ENCODE measurements at places on chromosomes 5 and 9.
A peak's percentile ranks its signal among the peaks of the same experiment; 100 is the strongest.

GRCh38 chr5:8057769-8058168 is 188.8 kb downstream of the MTRR start:
- no peak for DNase-seq

DNA sequence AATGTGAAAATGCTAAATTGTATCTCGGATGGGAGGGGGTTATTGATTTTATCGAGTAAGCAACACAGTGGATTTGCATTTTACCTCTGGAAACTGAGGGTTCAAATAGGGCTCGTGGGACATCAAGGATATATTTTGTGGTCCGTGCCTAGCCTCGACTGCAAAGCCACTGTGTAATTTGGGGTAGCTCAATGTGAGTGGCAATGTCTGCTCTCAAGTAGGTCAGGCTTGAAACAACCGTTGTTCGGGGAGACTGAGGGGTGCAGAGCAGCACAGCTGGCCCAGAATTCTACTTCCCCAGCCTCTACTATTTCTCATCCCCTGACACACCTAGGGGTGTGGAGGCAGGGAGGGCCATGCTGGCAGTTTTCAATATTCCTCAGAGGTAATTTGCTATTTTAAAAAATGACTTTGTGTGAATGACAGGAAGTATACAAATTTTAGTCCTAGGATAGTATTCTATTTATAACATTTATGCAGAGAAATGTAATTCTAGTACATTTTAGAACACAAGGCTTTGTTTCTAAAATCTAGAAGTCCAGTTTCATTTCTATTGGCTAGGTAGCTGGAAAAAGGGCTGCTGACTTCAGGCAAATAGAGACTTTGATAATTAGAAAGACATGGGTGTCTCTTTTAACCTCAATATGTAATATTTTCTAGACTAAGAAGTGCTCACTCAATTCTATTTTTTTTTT is 1.4 kb upstream of the DAB2 start:
- no peak for DNase-seq

GRCh38 chr9:71768388-71769174 is at the start of gene CEMIP2:
Gene CEMIP2 (minus strand): TSS chr9:71768513. CDS start chr9:71750373, 18,140 bp downstream.
- DNase-seq: peak; percentile 85

GRCh38 chr9:109767404-109767803 is 12.6 kb upstream of the PALM2AKAP2 start:
- no peak for DNase-seq

- no peak for DNase-seq
Observed at GRCh38 chr5:124576848-124577409, 169.5 kb downstream of the ZNF608 start.

- no peak for DNase-seq
Observed at GRCh38 chr9:134922066-134922931, 4.6 kb upstream of the FCN1 start.

GRCh38 chr9:78707481-78707991 is 410.6 kb downstream of the PSAT1 start:
- DNase-seq: no peak

GRCh38 chr5:113034182-113034773 is 57.7 kb downstream of the DCP2 start:
- DNase-seq: no peak

GRCh38 chr9:134891053-134891452 is 10.4 kb downstream of the FCN2 start:
- no peak for DNase-seq

DNA sequence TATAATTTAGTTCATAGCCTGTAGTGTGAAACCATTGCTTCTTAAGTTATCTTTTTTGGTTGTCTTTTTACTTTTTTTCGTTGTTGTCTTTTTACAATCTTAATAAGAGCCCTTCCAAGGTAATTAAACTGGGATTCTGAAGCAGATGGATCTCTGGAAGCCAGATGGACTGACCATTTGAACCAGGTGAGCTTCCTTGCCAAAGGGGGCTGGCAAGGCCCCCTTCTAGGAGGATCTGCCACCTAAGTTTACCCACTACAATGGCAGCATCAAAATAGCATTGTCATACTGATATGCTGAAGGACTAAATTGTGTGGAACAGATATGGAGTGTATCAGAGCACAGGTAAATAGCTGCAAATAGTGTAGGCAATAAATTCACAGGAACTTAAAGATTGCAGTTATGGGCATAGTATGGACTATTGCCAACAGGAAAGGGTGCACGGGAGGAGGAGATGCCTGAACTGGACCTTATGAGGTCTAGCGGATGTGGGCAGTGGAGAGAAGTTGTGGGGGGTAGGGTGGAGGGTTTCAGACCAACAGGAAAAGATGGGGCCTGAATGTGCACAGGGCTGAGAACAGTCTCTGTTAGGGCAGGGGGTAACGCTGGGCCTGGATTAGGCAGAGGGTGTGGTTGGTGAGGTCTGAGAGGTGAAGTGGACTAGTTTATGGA is 61.5 kb upstream of the CTXN3 start:
- no peak for DNase-seq

- DNase-seq: no peak
Observed at GRCh38 chr5:158451993-158452672, 593.2 kb upstream of the CLINT1 start.

DNA sequence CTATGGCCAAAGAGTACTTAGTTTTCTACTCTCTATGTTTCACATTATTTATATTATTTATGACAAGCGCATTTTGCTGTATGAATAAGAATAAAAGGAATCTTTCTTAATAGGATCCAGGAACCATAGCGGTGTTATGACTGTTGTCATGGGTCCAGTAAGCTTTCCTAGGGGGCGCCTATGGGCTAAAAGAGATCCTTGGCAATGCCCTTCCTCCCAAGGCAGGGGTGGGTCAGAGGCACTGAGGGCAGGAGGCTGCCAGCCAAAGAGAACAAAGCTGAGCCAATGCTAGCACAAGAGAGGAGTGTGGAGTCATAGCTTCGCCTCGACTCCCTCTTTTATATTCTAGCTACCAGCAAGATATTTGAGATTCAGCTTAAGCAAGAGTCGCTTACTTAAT is 98.4 kb upstream of the GNAQ start:
- DNase-seq: no peak

DNA sequence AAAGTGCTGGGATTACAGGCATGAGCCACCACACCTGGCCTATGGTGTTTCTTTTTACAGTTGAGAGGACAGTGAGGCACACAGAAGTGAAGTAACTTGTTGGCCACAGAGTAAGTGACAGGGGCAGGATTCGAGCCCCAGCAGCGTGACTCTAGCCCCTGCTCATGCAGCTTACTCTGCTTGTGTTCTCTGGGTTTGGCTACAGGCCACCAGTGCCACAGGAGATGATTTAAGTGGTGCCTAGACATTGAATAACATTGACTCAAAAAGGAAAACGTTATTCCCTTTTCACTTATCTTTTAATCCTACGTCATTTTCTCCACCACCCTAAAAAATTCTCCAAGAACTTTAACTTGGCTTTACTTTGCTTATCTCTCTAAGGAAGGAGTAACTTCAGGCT is 61.4 kb downstream of the SNX24 start:
- DNase-seq: no peak

- no peak for DNase-seq
Observed at GRCh38 chr9:33709269-33709668, 86.1 kb upstream of the PRSS3 start.

- no peak for DNase-seq
Observed at GRCh38 chr5:122561209-122561608, 213.7 kb upstream of the SNX2 start.

DNA sequence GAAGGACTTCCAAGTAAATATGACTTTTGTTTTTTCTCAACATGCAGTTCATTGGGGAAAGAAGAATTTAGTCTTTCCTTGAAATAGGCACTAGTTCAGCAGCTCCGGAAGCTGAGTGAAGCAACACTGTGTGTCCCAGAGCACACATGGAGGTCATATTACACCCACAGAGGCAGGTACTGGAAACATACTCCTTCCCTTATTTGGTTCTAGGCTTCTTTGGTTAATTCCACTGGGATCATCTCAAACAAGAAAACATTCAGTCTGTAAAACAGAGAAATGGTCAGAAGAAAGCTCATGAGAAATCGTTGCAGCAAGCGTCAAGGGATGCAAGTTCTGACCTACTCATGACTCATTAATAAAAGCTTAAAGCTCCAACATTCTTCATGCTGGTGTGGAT is 175.1 kb upstream of the PCSK5 start:
- no peak for DNase-seq

DNA sequence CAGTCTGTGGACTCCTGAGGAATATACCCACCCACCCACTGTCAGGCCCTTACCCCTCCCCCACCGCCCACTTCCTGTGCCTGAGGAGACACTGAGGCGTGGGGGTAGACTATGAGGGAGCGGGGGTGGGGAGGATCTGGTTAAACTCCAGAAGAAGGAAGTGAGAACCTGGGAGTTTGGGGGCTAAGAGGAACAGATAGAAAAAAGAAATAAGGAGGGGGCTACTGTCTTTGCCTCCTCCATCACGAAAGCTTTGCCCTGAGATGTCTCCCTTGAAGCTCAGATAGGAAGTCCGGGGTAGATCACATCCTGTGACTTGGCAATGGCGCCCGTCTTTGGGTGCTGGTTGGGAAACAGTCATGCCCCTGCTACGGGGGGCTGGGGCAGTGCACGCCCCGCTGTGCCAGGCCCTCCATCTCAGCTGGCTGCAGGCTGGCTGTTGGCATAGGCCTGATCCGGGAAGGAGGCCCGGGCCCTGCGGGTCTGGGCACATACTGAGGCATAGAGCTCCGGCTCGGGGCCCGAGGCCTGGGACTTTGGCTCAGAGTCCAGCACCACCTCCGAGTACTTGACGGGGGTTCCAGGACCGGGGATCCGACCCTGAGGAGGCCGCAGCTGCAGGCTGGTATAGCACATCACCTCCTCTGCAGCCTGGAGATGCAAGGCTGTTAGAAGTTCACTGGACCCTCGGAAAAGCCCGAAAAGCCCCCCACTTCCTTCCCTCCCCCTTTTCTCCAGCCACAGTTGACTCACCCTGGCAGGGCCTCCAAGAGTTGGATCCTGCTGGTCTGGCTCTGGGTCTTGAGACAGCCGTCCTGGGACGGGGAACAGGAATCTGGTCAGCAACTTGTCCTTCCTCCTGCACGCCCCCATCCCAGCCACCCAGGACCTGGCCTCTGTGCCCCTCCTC is 1.0 kb downstream of the SIT1 start:
- peak; percentile 52 for DNase-seq

- no peak for DNase-seq
Observed at GRCh38 chr5:150374651-150375050, 17.2 kb downstream of the TCOF1 start.

DNA sequence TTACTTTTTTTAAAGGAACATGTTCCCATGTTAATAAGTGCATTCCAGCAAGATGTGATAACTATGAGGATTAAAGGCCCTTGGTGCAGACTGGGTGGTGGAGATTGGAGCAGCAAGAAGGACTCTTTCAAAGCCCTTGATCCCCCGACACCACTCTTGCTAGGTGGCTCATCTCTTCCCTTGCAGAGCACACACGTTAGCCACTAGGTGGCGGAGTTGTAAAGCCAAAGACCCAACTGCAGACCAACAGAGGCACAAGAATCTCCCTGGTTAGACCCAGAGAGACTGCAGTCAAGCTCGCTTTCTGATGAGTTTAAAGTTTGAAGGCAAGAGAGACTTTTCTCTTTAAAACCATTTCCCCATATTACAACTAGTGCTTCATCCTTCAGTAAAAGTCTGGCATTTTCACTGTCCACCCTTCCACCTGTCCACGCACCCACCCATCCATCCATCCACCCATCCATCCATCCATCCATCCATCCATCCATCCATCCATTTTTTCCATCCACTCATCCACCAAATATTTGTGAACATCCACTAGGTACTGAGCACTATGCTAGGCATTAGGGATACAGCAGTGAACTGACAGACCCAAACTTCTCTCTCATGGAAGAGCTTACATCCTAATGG is 226.9 kb downstream of the MSX2 start:
- DNase-seq: peak; percentile 33

GRCh38 chr5:173581408-173582215 is 34.8 kb downstream of the BOD1 start:
- peak; percentile 25 for DNase-seq

DNA sequence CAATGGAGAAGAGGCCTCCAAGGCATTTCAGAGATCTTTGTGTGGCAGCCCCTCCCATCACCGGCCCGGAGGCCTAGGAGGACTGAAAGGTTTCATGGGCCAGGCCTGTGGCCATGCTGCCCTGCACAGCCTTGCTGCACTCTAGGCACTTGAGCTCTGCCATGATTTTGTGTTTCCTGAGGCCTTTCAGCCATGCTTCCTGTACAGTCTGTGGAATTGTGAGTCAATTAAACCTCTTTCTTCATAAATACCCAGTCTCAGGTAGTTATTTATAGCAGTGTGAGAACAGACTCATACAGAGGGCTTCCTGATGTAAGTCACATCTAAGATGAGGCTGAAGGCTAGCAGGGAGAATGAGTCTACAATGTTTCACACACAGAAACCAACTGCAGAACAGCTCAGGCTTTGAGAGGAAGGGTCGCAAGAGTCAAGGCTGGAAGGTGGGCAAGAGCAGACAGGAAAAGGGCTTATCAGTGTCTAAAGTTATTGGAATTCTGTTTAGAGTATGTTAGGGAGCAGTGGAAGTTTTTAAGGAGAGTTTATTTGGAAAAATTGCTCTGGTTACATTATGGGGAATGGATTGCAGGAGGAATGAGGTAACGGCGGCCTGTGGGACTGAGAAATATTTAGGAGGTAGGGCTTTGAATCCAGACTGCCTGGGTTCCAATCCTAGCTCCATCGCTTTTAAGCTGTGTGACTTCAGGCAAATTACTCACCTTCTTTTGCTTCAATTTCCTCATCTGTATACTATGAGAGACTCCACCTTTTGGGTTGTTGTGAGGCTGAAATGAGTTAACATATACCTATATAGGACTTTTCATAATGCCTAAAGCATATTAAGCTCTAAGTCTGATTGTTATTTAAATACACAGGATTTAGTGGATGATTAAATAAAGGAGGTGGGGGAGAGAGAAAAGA is 291.2 kb downstream of the CWC27 start:
- DNase-seq: no peak

Measured in T-helper 2 cell treated with Interferon-gamma antibody and Interleukin-4, amounts not matched to agents 5 μg/mL and 100 μg/mL, for 36 hours (primary cell).